ENCODE measurements at places on chromosomes 1 and 21.

DNA sequence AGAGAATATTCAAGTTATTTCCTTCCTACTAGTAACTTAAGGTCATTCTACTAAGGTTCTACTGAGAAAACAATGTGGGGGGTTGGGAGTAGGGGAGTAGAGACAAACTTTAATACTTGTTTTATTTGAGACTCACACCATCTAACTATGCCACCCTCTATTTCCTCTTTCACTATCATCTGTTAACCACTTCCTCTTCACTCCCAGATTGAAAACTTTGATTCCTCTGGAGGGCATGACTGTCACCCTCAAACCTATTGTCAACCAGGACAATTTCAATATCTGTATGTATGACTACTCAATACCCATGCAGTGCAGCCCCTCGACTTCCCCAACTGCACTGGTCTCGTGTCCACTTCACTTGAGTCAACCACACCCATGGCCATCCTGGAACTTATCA, 165.6 kb upstream of the POGK start:
- no peak for DNase-seq

DNA sequence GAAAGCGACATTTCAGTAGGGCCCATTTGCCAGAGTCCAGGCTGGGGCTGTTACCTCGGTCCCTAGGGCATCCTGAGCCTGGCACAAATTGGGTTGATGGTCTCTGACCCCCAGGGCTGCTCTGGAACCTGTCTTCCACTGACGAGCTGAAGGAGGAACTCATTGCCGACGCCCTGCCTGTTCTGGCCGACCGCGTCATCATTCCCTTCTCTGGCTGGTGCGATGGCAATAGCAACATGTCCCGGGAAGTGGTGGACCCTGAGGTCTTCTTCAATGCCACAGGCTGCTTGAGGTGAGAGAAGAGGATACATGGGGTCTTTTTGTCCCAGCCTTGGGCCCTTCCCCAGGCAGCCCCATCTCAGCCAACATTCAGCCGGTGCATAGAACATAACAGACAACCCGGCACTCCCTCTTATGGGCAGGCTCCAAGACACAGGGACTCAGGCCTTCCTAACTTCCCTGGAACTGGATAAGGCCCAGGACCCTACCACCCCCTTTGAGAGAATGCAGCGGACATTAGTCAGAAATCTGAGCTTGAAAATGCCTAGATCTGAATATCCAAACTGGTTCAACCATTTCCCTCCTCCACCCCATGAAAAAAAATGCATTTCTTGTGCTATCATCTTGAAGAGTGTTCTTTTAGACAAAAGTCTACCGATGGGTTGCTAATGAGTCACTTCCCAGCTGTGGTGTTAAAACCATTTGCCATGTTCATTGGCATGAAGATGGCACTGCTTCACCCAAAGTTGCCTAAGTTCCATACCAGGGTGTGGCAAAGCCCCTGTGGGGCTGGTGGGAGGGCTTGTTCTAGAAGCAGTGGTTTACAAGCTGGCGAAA, 35.4 kb downstream of the PKP1 start:
- no peak for DNase-seq

GRCh38 chr1:71557138-71557537, 476.3 kb upstream of the ZRANB2 start:
- no peak for DNase-seq

DNA sequence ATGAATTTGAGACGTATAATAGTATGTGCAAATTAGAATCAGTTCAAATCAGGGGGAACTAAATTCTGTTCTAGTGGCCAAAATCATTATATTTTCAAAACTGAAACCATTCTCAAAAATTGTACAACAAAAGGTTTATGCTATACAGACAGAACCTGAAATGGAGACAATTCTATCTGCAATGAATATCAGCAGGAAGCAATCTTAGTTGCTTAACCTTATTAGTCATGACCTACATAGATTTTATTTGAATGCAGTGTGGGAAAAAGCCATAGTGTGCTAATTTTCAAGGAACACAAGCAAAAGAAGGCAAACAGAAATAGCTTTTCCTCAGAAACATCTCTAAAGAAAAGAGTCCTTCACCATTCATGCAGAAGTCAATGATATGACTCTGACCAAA, 6.5 kb downstream of the AK5 start:
- no peak for DNase-seq

DNA sequence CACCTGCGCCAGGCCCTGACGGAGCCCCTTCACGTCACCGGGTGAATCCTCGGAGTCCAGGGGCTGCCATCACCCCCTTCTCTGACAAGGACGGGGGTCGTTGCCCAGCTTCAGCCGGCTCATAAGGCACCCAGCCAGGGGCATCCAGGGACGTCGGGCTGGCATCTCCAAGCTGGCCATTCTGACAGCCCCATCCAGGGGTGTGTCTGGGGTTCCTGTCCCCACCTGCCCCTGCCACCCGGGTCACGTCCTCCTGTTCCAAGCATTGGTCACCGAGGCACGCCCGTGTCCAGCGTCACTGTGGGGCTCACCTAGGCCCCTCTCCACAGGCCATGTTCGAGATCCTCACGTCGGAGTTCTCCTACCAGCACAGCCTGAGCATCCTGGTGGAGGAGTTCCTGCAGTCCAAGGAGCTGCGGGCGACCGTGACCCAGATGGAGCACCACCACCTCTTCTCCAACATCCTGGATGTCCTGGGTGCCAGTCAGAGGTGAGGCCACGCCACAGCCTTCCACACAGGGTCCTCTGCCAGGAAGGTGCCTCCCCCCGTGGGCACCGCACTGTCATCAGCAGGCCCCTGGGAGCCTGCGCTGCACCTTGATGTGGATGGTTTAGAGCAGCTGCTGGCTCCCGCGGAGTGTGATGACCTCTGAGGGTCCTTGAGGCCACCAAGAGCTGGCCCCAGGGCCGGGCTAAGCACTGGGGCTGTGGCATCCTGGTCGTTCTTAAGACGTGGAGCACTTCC, 14.8 kb downstream of the ARHGEF16 start:
- no peak for DNase-seq

- DNase-seq, result no peak
Measured at GRCh38 chr1:228271701-228272251, 63.9 kb downstream of the OBSCN start.

- DNase-seq, result no peak
Measured at GRCh38 chr1:38179483-38179882, 132.9 kb upstream of the POU3F1 start.

GRCh38 chr1:53343831-53344668, 16.2 kb upstream of the LRP8 start:
- no peak for DNase-seq

GRCh38 chr21:32206631-32207405, 72.0 kb downstream of the MIS18A start:
- no peak for DNase-seq

DNA sequence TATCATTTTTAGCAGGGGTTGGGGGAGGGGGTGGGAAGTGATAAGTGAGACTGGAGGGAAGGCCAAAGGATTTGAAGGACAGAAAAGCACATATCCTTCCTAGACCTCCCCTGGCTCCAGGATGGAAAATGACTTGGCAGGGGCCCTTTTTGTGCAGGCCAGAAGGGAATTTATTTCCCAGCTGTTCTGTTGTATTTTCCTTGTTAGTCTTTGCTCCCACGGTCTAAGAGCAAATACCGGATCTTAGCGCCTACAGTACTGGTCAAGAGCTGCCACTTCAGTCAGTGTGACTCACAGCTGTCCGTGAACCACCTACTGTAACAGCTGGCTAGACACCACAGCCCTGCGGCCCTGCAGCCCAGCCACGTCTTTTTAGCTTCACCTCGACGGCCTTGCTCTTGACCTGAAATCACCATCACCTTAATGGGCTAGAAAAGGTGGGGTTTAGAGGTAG, 51.0 kb upstream of the ERRFI1 start:
- no peak for DNase-seq

- DNase-seq, result no peak
Measured at GRCh38 chr1:203491664-203492063, 2.3 kb upstream of the OPTC start.

- DNase-seq, result no peak
Measured at GRCh38 chr21:41482301-41482700, 25.7 kb downstream of the TMPRSS2 start.

- DNase-seq, result peak; percentile 25
Measured at GRCh38 chr1:99808391-99809115, 41.6 kb upstream of the AGL start.

DNA sequence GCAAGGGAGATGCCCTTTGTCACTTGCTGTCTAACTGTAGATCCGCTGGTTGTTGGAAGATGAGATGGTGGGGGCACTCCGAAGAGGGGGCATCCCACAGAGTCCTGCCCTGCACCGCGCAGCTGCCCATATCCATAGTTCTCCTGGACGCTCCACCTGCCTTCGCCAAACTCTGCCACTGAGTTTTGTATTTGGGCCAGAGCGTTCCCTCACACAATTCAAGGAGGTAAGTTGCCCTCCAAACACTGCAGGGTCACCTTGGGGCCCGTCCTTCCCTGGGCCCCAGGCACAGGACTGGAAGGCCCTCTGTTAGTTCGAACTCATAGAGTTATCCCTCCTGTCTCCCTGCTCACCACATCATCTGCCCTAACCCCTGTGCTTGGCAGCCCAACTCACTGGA, 22.1 kb downstream of the HYI start:
- no peak for DNase-seq

- no peak for DNase-seq
Measured at GRCh38 chr1:37282764-37283163, 191.6 kb upstream of the ZC3H12A start.

GRCh38 chr1:67793562-67793961, 39.7 kb downstream of the GNG12 start:
- no peak for DNase-seq

GRCh38 chr1:15508700-15509487, 15.1 kb downstream of the CASP9 start:
- no peak for DNase-seq

- no peak for DNase-seq
Measured at GRCh38 chr1:27745466-27745865, 19.7 kb downstream of the FAM76A start.

DNA sequence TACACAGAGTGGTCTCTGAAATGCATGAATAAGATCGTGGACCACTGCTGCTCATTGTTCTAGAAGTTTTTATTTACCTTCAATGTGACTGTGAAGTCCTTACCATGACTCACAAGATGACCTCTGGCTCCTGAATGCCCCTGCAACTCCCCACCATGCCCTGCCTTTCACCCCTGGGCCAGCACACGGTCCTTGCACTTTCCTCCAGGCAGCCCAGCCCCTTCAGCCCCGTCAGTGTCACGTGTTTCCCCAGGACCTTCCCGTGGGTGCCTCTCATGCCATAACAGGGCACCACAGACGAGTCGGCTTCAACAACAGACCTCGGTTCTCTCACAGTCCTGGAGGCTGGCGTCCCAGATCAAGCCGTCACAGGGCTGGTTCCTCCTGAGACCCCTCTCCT, 62.1 kb downstream of the B3GALT5 start:
- no peak for DNase-seq

- DNase-seq, result no peak
Measured at GRCh38 chr1:72007312-72007711, 275.0 kb downstream of the NEGR1 start.

DNA sequence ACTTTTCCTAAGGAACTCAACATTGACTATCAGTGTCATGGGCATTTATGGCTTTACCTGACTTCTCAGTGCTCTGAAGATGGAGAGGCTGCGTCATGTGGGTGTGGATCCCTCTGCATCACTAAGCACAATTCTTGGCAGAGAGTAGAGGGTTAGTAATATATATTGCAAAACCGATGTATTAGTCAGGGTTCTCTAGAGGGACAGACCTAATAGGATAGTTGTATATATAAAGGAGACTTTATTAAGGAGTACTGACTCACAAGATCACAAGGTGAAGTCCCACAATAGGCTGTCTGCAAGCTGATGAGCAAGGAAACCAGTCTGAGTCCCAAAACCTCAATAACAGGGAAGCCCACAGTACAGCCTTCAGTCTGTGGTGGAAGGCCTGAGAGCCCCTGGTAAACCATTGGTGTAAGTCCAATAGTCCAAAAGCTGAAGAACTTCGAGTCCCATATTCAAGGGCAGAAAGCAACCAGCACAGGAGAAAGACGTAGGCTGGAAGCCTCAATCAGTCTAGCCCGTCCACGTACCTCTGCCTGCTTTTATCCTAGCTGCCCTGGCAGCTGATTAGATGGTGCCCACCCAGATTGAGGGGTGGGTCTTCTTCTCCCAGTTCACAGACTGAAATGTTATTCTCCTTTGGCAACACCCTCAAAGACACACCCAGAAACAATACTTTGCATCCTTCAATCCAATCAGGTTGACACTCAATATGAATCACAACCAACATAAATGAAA, 159.7 kb upstream of the NRIP1 start:
- DNase-seq, result no peak

DNA sequence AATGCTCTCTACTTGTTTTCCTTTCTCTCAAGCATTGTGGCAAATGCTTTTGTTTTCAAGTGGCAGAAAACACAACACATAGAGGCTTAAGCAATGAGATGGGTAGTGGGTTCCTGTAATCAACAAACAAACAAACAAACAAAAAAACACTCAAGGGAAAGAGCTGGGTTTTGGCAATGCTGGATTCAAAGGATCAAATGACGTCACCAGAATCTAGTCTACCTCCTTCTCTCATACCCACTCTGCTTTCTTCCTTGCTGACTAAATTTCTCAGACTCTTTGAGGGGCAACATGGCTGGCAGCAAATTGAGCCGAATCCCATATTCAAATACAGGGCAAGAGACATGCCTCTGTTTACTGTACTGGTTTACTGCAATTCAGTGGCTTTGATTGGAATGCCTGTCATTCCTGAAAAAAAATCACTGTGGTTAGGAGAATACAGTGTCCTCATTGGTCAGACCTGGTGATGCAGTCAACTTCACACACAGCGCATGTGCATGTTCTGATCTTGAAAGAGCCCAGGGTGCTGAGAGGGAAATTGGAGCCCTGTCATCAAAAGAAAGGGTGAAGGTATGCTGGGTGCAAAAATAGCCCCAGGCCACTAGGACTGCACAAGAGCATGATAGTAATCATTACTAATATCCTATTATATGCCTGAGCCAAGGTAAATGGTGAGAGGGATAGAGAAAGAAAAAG, 356.2 kb downstream of the KCTD3 start:
- no peak for DNase-seq

DNA sequence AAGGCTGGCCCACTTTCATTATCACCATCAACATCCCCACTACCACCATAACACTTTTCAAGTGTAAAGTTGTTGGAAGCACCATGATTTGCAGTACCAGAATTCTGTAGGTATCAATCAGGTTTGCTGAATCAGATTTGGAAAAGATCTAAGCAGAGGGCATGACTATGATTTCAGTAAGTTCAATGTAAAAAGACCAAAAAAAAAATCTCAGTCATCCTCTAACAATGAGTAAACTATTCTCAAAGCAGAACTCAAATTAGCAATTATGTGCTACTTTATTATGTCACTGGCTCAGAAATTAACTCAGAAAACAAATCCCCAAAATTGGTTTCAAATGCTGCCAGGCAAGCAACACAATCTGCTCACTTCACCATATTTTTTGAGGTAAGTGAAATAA, 187.8 kb upstream of the HP1BP3 start:
- DNase-seq, result no peak

- no peak for DNase-seq
Measured at GRCh38 chr1:230349020-230349393, 77.1 kb downstream of the PGBD5 start.

GRCh38 chr1:114671011-114671938, 1.4 kb upstream of the DENND2C start:
- DNase-seq, result no peak
